ENCODE measurements at places on chromosomes 12 and 14.

DNA sequence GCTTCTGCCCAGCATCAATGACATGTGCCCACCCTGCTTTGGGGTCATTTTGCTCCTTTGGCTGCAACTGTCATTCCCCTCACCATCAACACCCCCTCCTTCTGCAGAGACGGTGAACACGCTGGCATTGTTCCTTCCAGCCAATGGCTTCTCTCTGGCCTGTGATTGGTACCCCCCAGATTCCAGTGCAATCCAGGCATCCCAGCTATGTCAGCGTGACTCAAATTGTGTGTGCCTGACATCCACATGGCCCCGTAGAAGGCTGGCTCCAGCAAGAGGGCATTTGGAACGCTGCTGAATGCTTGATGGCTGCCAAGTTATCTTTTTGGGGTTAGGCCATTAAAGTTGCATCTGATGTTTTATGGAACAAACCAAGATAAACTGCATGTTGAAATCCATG is 21.0 kb upstream of the CCND2 start:
- DNase-seq = no peak

DNA sequence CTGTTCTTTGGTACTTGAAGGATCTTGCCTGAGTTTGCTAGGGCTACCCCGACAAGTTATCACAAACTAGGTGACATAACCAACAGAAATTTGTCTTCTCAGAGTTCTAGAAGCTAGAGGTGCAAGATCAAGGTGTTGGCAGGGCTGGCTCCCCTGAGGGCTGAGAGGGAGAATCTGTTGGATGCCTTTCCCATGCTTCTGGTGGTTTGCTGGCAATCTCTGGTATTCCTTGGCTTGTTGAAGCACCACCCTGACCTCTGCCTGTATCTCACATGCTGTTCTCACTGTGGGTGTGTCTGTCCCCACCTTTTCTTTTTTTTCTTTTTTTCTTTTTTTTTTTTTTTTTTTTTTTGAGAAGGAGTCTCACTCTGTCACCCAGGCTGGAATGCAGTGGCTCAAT is 81.2 kb downstream of the VCPKMT start:
- DNase-seq = no peak

DNA sequence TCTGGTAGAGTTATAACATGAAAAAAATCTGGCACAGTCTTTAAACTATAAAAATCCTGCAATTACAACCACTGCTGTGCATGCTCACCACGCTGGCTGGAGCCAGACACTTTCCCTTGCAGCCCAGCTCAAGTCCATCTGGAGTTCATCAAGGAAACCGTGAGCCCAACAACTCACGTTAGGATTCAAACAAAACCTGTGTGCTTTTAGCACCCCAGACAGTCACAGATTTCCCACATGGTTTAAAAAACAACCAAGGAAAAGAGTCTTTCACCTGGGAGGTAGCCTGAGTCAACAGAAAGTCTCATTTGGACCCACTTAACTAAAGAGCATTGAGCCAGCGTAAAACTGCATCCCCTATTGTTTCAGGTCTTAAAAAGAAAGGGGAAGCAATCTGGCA is 4.7 kb downstream of the LRIG3 start:
- no peak for DNase-seq

GRCh38 chr14:95345032-95345431 is 25.3 kb upstream of the CLMN start:
- DNase-seq = no peak

- no peak for DNase-seq
These were observed 68.9 kb downstream of the ALG10B start for GRCh38 chr12:38385486-38385885.

- no peak for DNase-seq
These were observed 178.7 kb downstream of the PAWR start for GRCh38 chr12:79512068-79512467.

GRCh38 chr14:102784892-102785594 is 7.8 kb downstream of the TRAF3 start:
- DNase-seq = no peak

- DNase-seq = no peak
These were observed 682.4 kb downstream of the TMEM121 start for GRCh38 chr14:106208794-106209193.

DNA sequence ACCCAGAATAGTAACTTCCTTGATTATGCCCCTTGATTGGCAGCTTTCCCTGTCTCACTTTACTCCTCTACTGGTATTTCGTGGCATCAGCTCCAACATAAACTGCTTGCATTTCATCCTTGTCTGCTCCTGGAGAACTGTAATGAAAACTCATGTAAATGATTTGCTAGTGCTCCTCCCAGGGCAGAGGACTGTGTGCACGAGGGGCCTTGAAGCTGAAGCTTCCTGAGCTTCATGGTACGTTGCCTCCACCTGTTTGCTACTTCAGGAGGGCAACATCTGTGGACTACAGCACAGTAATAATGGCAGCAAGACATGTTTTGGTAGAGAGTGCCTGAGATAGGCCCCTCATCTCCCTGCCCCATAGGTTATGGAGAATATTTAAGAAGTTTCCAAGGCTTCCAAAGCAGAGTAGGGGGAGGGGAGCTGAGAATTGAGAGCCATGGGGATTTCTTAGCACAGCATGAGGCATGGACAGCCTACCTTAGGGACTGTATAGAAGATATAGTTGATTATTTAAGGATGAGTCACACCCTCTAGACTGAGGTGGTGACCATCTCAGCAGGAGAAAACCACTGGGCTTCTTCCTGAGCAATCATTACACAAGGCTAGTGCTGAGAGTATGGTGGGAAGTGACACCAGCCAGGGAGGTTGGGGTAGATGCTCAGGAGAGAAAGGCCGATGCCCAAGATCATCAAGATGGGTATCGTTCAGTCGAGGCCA is 29.5 kb downstream of the CCDC198 start:
- DNase-seq = no peak

- no peak for DNase-seq
These were observed 183.1 kb downstream of the EGLN3 start for GRCh38 chr14:33767586-33768457.

GRCh38 chr12:42143452-42144157 is 1.1 kb downstream of the GXYLT1 start:
- DNase-seq = no peak

GRCh38 chr12:104672096-104672445 is 215.3 kb downstream of the CHST11 start:
- no peak for DNase-seq

DNA sequence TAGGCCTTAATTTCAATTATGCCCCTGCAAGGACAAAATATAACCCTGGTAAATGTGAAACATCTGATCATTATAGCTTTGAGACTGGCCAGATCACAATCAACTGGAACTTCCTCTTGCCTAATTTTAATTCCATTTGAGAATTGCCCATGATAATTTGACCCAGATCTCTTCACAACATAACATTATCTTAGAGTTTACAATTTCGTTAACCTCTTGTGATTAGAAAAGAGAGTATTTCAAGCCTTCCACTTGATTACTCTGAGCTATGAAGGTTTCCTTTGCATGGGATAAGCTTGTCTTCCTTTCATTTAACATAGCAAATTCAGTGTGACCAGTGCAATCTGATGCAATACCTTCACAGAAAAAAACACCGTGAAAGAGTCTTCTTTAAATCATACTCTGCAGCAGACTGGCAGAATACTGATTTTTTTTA is 143.6 kb downstream of the DUSP6 start:
- no peak for DNase-seq

GRCh38 chr12:102755266-102755665 is 161.8 kb downstream of the PAH start:
- DNase-seq = no peak

- DNase-seq = no peak
These were observed 77.1 kb downstream of the B4GALNT3 start for GRCh38 chr12:536751-537245.

- DNase-seq = no peak
These were observed 9.3 kb upstream of the ITGA5 start for GRCh38 chr12:54428050-54429013.

DNA sequence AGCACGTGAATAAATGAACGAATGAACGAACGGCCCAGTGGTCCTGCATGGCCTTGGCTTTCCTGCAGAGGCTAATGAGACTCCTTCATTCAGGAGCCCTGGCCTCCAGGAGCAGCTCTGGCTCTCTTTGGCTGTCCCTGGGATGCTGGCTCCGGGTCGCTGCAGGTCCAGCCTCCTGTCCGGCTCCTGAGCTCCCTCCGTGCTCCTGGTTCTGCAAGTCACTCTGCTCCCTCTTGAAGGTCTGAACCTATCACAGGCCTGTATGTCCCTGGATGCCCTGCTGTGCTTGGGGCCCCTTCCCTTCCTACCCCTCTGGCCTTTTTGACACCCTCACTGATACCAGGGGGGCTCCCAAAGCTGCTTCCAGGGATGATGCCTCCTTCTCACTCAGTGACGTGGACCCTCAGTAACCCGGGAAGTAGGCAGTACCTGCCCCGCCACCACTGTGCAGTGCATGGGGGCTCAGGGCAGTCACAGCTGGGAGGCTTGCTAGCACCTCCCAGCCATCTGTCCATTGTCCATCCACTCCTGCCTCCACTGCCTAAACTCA is 133.7 kb upstream of the C14orf180 start:
- DNase-seq = no peak

DNA sequence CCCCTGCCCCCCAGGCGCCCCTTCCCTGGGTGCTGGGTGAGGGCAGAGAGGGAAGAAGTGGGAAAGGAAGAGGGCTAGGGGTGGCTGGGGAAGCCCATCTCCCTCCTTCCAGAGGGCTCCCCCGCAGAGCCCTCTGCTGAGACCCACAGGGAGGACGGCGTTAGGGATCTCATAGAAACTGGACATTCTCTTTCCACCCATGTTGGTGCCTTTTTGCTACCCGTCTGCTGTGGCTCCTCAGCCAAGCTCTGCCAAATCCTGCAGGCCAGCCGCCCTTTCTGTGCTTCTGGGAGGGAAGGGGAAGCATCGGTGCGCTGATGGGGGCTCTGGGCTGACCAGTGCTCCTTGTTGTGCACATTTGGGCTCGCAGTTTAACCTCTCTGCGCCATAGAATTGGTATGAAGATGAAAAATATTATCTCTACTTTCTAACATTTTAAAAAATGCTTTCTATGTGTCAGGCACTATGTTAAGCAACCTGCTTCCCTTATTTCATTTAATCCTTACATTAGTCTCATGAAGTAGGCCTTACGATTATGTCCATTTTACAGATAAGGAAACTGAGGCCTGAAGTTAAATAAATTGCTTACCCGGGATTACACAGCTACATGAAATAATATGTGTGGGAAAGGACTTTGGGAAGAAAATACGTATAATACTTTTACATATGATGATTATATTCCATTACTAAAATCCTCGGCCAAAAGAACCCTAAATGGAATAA is 981 bp downstream of the SLC48A1 start:
- no peak for DNase-seq

DNA sequence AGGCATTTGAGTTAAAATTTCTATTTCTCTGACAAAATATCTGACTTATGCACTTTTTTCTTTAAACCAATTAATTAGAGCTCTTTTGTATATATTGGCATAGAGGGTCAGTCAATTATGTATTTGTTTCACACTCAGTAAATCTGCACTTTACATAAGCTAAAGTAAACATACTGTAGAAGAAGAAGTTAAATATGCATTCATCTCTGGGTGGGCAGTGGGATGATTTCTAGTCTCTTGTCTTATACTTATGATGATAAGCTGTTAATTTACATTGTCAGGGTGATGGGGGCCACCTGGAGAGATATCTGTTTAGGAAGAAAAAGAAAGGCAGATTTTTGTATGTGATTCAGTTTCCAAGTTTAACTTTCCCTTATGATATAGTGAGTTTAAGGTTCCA is 330.8 kb downstream of the IPO8 start:
- no peak for DNase-seq

- no peak for DNase-seq
These were observed 13.7 kb upstream of the FBXL14 start for GRCh38 chr12:1607940-1608712.

DNA sequence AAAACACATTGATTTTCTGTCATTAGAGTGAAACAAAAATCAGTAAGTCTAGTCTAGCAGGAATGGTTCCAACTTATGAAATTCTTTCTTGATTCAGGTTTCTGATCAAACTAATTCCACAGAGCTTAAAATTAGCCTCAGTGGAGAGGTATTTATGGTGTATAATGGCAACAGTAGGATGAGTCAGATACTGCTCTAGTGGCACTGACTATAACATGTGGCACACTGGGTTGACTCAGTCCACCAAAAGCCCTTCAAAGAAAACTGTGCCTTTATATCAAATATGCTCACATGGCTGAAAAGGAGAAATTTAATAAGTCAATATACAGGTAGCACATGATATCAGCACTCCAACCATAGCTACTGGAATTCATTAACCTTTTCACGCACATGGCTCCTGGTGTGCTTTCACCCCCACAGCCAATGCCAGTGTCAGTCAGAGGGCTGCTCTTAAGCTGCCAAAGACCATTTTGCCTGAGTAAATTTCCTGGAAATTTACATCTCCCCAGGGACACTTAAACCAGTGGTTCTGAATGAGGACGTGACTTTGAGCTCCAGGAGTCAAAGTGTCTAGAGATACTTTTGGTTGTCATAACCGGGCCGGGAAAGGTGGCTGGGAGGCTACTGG is 21.7 kb upstream of the CATSPERB start:
- no peak for DNase-seq

GRCh38 chr12:26748412-26748740 is 84.6 kb downstream of the ITPR2 start:
- DNase-seq = no peak

DNA sequence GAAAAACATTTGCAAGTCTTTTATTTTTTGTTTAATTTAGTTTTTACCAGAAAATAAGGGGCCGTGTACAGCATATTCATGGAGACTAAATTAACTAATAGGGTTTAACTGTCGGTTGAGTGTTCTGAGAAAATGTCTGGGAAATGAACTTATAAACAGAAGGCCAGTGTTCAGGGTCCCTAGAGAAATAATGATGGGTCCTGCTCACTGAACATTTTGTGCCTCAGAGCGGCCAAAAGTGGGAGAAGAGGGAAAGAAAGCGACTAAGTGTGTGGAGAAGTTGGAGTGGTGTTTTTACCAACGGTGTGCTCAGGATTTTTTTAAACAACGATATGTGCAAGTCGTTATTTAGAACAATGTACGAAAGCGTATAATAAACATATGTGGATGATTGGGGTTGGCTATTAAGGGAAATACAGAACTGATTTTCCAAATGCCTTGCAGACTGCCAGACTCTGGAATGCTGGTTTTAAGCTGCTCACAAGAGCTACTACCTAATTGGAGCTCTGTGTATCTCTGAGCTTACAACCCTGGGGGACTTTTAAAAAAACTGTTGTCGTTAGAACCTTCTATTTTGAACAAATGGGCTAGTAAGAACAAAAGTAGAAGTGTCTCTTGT is 166.7 kb downstream of the SLC38A4 start:
- no peak for DNase-seq

- DNase-seq = no peak
These were observed 8.5 kb upstream of the AK7 start for GRCh38 chr14:96383445-96383844.

All from stimulated activated CD4-positive, alpha-beta T cell treated with anti-CD3 and anti-CD28 coated beads, TNF-alpha, amount 100 ng/mL, for 24 hours (primary cell).